ENCODE measurements at places on chromosomes 1 and 21.

- peak; percentile 20 for DNase-seq
Measured at GRCh38 chr1:111454859-111455641, 5.8 kb downstream of the ATP5PB start.

DNA sequence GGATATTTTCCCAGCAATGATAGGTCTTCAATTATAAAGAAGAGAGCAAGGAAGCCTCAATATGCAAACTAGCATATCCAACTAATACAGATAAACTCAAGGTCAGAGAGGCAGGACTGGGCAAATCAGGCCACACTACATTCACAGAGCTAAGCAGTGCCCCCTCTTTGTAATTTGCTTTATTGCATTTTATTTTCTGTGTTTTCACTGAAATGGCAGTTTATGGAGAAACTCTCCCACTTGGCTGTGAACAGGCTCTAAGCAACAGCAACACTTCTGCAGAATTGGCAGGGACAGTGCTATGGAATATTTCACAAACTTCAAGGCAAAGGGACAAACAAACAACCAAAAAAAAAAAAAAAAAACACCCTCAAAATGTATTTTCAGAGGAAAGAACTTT is 93.4 kb upstream of the SOD1 start:
- DNase-seq: no peak

DNA sequence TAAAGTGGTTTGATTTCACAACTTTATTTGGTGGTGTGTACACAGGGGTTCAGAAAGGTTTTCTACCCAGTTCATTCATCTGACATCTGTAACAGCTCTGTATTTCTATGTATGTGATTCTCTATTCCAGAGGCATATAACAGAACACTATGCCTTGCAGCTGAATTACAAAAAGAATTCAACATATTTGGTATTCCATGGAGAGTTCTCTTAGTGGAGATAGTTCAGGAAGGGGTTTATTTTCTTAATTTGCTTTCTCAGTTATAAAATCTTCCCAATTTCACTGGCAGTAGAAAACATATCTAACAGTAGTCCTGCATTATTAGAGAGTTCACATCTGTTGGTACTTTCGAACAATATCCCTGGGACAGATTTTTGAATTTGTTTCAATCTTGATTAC is 207.9 kb upstream of the LYPLAL1 start:
- DNase-seq: no peak

DNA sequence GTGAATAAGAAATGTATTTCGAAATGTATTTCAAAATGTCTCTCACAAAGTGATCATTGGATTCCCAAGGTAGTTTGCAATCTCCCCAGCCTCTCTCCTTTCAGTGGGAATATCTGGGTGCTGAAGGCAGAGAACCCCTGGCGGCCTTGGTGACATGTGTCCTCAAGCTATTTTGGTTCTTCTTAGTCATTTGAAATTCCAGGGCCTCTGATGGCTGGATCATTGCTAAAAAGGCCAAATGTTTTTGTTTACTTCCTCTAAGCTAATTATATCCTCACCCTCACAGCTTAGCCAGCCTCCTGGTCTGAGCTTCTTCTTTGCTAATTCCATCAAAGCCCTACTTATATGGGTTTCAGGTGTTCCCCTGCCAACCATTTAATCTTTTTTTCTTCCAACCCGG is 71.2 kb downstream of the LRRC40 start:
- DNase-seq: no peak

GRCh38 chr21:25551569-25551968 is 55.7 kb downstream of the MRPL39 start:
- no peak for DNase-seq

DNA sequence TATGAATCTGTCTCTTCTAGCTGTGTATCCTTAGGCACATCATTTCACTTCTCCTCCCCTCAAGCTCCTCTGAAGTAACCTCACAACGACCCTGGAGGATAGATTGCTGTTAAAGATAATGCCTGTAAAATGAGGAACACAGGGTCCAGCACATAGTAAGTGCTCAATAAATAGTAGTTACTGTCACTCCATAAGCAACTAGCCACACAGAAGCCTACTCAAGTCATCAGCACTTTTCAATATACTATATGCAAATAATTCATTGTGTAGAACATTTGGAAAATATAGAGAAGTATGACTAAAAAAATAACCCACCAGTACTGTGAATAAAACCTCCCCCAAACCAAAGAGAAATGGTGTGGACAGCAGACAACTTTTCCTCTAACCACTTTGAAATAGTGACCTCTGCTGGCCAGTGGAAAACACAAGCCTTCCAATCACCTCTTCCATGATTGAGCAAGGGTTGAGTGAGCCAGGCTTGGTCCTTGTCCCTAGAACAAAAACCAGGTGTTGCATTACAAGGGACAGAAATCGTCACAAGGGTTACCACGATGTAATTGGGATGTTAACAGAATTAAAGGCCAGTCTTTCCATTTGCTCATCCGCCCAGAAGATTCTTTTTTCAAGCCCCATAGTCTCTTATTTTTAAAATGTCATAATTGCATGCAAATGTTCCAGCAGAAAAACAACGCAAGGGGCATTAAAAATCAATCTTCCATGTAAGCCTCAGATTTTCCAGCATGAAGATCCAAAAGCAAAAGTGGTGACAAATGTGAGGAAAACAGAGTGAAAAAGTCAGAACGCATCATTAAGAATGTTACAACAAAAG is 15.7 kb upstream of the GLIS1 start:
- peak; percentile 54 for DNase-seq

Measured in GM13977 (cell line).